ENCODE measurements at places on chromosomes 7 and 10.

DNA sequence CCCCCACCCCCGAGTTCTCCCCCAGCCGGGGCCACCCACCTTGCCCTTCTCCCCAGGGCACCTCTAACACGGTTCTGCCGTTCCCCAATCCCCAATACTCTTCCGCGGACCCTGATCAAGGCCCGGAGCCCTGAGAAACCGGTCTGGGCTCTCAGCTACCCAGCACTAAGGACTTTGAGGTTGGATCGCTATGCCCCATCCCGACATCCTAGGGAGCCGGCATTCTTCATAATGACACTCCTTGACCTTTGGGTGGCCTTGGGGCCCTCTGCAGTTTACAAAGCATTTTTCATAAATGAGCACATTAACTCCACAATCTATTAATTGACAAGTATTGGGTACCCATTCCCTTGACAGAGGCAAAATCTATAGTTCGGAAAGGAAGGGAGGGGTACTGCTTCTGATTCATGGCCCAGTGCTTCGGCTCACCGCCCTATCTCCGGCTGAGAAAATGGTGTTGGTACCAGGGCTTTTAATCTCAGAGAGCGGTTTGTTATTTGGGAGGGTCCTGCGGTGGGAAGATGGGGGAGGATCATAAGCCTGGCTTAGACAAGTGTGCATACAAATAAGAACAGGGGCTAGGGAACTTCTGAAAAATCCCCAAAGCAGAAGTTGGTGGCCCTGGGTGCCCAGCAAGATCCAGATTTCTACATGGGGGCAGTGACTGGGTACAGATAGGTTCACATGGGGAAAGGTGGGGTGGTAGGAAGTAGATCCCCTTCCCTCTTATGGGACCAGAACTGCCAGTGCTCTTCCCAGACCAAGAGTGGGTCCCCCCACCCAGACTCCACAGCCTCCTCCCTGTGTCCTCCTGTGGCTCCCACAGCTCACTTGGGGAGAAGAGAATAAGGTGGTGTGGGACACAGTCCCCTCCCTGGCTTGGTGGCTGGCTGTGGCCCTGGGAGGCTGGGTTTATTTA is 3.2 kb downstream of the IMPDH1 start:
- no peak for DNase-seq

- DNase-seq: no peak
Measured at GRCh38 chr7:124449896-124450295, 315.7 kb downstream of the GPR37 start.

DNA sequence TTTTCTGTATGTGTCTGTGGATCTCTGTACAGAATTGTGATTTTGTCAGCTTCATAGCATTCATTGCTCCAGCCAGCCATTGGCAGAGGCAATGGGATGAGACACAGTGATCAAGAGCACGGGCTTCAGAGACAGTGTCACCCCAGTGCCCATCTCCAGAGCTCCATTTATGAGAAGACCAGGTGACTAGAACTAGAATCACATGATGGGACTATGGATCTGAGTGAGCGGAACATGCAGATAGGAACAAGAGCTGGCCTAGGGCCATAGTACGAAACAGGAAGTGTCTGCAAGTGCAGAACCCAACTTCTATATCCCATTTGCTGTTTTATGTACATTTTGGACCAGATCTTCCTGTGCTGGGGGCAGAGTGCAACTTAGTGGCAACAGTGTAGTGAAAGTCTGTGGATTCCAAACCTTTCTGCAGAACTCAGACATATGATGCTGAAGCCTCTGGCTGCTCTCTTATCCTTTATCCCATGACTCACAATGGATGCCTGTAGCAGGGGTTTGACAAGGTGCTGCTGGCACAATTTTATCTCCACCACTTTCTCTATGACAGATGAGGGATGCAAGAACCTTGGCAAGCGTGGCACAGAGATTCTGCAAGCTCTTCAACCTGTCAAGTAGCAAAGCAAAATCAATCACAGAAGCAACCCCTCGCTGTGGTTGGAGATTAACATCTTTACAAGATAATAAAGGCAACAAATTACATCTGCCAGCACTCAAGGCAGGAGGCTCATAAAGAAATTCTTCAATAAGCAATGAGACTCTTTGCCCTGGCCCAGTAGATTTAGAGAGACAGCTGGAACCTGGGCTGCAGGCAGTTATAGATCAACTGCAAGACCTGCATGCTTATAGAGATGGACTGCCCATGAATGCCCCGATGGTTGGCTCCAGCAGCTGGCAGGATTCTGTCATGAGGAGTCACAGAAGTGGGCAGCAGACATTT is 681.3 kb downstream of the TNS3 start:
- DNase-seq: no peak

GRCh38 chr7:95922191-95922590 is 149.8 kb downstream of the DYNC1I1 start:
- DNase-seq: no peak

GRCh38 chr7:74512762-74513161 is 59.1 kb downstream of the GTF2IRD1 start:
- no peak for DNase-seq

DNA sequence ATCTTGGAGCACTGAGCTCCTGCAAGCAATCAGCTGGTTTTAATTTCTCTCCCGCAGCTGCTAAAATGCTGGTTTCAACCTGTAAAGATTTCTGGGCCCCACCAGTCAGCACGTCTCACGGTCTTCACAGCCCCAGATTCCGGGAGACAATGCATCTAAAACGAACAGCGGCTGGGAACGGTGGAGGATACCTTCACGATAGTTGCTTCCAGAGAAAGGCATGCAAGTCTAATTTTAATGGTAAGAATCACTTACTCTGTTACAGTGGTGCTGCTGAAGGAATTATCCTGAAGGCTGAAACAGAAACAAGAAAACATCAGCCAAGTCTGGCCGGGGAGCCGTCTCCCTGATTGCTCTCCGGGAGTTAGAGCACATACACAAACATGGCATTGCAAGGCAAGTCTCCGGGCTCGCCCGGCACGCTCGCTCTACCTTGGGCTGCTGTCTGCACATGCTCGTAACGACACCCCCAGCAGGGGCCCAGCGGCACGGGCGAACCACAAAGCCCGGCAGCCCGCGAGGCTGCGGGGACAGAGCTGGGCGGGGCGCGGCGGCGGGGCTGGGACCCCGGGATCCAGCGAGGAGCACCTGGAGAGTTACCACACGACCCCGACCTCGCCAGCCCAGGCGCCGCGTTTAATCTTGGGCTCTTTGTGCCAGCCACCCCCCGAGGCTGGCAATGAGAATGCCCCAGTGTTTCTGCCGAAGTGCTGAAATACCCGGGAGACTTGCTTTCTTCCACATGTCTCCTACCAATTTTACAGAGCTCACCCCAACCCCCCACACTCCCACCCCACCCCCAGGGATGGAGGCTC is at the start of gene FAM13C:
Gene FAM13C (minus strand): TSS at position 406 of the 815 bp plus-strand sequence. CDS start 89 bp downstream, at position 317.
- peak; percentile 45 for DNase-seq

DNA sequence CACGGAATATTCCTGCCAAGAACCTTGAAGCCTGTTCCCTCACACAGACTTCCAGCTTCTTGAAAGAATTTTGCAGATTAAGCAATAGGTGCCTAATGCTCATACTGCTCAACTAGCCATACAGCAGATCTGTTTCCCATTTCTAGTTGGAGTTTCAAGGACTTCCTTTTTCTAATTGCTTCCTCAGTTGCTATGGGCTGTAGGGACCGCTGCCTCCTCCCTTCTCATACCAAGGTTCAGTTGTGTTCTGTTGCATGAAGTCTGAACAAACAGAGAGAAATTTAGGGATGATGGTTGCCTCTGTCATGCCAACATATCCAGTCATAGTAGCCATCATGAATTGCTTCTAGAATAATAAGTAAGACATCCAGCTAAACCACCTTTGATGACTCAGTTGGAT is 6.8 kb downstream of the ITGA8 start:
- DNase-seq: no peak

- no peak for DNase-seq
Measured at GRCh38 chr7:41887416-41887815, 184.5 kb upstream of the INHBA start.

DNA sequence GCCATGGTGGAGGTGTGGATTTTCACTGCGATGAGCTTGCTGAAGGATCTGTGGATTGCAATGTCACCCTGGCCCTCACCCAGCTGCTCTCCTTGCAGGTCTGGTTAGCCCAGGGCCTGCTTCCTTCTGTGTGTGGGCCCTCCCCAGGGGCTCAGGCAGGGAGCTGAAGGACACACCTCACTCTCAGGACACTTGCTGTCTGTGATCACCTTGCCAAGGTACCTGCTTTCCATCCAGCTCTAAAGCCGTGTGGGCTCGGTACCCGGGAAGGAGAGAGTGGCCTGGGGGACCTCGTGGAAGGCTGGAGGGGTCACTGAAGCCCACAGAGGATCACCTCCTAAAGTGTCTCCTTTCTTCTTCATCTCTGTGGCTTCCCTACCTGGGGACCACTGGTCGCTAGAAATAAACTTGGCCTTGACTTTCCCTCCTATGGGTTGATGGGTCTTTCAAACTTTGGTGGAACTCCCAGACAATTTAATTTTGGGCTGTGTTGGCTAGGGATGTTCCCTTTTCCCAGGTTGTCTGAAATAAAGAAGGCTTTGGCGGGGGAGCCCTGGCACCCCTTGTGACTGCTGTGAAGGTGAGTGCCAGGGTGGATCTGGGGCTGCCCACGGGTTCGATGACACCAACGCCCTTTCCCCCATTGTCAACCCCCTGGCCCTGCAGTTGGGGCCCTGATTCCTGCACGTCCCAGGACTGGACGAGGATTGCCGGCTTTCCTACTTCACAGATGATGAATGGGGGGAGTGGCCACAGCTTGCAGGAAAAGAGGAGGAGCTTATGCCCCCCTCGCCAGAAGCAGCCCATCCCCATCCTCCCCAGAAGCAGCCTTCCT is 331.0 kb downstream of the ADARB2 start:
- DNase-seq: no peak

GRCh38 chr7:5320391-5320790 is 37.6 kb downstream of the SLC29A4 start:
- DNase-seq: no peak

DNA sequence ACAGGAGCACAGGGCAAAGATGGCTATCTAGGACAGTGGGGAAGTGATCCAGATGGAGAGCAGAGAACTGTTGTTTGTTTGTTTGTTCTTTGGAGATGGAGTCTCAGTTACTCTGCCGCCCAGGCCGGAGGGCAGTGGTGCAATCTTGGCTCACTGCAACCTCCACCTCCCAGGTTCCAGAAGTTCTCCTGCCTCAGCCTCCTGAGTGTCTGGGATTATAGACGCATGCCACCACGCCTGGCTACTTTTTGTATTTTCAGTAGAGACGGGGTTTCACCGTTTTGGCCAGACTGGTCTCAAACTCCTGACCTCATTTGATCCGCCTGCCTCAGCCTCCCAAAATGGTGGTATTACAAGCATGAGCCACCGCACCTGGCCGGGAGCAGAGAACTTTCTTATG is 20.9 kb downstream of the METTL2B start:
- no peak for DNase-seq

DNA sequence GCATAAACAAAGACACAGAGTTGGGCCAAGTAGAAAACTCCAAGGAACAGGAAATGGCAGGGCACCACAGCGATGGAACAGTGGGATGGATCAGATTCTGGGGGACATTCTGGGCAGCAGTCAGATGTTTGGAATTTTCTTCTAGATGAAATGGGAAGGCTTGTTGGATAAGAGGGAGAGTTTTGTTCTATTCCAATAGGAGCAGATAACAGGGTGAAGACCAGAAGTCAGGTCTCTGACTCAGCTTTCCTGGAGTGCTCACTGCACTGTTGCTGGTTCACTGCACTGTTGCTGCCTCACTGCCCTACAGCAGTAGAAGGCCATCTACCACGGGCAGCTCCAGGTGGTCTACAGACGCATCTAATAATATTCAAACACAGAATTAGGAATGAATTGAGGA is 135.6 kb downstream of the ATE1 start:
- no peak for DNase-seq

GRCh38 chr7:1590476-1590875 is 20.6 kb upstream of the PSMG3 start:
- no peak for DNase-seq

DNA sequence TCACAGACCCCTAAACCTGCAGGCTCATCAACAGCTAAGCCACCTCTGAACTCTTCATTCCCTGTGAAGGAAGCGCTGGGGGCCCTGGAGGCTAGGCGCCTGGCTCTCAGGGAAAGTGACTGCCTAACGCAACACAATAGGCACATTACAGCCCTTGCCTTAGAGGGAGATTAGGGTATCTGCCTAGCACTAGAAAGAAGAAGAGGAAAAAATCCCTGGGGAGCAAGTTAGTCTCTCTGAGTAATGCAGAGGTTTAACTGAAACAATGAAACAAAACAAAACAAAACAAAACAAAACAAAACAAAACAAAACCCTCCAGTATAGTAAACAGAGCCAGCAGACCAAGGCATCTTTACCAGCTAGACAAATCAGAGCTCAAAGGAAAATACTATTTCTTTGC is 2.6 kb downstream of the ZNF777 start:
- DNase-seq: no peak

GRCh38 chr10:62244785-62245467 is 23.7 kb downstream of the RTKN2 start:
- DNase-seq: peak; percentile 30

DNA sequence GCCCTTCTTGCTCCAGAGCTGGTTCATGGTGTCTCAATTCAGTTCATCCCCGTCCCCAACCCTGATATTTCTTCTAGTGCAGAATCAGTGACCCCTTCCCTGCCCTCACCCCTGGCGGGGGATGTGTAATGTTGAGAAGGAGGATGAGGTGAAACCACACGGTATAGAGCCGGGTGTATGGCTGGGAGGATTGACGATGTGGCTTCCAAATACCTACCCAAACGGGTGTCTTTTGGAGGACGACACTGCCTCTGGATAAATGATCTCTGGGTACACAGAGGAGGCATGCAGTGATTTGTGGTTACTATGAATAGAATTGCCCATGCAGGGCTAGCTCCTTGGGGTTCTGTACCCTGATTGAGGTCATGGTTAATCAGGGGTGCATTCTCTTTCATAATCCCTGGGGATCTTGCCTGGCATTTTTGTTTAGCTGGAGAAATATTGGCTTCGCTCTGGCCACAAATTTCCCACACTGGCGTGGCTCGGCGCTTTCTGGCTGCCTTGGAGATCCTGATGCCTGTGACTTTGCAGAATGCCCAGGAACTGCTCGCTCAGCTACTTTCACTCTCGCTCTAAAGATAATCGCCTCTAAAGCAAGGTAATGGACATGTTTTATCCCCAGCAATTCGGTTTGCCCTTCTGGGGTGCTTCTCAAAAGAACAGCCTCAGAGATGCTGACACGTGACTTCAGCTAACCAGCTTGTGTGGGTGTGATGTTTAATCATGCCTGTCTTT is 89.2 kb downstream of the RBM20 start:
- DNase-seq: no peak

DNA sequence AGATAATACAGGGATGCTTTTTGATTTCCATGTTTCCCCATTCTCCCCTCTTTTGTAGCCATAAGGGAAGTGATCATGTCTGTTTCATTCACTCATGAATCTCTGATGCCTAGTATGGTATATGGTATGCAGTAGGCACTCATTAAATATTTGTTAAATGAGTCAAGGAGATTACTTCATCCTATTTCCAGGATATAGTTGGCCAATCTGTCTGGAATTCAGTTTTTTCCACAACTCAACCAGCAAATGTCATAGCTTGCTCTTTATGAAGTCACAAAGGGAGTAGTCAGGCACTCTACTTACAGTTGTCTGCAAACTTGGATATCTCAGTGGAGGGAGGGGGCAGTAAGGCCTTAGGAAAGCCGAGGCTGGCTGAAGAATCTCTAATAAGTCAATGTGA is 853.6 kb downstream of the LRMDA start:
- no peak for DNase-seq

GRCh38 chr7:45215601-45216062 is 58.0 kb downstream of the RAMP3 start:
- no peak for DNase-seq

Measured in frontal cortex (tissue), 4 donors.